ENCODE measurements at places on chromosomes 4 and X. TPM values are rescaled to one million over a fixed set of nuclear protein-coding genes. Genes with fewer than 3 reads are reported as not detected.

GRCh38 chr4:179666226-179666625, 2224.0 kb upstream of the AGA start:
- DNase-seq: no peak

The MAP7D2 gene
- 0.17 TPM for total RNA-seq

The RAI2 gene
- 2.2 TPM for total RNA-seq

The SUPT20HL1 gene
- not detected for total RNA-seq

DNA sequence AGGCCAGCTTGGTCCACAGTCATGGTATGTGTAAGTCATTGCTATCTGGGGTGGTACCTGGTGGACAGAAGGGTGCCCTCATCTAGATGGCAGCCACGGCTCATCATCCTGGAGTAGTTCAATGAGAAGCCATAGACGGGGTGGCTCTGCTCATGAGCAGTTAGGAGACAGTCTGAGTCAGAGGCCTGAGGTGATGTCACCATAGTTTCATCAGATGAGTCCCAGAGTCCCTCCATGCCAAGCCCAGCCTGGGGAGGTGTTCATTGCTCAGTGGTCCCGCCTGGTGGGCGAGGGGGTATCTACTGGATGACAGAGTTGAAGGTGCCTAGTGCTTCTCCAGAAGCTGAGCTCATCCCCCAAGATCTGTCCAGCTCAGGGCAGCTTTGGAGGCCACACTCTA, 49.8 kb downstream of the DLG3 start:
- no peak for DNase-seq

The SMS gene
- total RNA-seq: 166 TPM

DNA sequence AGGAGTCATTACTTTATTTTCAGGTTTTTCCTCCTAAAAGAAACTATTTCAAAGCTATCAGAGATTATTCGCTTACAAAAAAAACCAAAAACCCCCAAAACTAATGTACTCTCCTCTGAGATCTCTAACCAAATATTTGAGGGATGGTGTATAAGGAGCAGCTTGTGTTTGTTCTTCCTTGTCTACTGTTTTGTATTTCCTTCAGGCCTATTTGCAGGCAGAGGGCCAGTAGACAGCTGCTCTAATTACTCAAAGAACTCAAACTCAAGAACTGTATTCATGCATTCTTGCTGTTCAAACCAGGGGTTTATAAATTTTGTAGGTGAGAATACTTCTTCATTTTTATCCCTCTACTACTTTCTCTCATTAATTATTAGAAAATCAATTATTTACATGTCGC, 51.3 kb downstream of the SH3RF1 start:
- DNase-seq: no peak

DNA sequence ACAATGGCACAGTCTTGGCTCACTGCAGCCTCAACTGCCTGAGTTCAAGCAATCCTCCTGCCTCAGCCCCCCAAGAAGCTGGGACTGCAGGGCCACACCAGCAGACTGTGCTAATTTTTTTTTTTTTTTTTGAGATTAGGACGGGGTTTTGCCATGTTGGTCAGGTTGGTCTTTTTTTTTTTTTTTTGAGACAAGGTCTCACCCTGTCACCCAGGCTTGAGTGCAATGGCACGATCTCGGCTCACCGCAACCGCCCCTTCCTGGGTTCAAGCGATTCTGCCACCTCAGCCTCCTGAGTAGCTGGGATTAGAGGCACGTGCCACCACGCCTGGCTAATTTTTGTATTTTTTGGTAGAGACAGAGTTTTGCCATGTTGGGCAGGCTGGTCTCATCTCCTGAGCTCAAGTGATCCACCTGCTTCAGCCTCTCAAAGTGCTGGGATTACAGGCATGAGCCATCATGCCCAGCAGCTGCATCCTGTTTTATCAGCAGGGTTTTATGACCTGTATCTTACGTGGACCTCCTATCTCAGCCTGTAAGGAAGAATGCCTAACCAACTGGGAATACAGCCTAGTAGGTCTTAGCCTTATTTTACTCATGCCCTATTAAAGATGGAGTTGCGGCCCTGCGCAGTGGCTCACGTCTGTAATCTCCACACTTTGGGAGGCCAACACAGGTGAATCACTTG, 13.2 kb upstream of the MRPL1 start:
- peak; percentile 53 for DNase-seq

The POLN gene
- 2.7 TPM for total RNA-seq

The GAGE12F gene
- not detected for total RNA-seq
